ENCODE measurements at places on chromosomes 7 and 10. TPM values are rescaled to one million over a fixed set of nuclear protein-coding genes. Genes with fewer than 3 reads are reported as not detected.

Gene STEAP2
- polyA plus RNA-seq, result 2.6 TPM

Gene LAMB1
- 27.5 TPM for polyA plus RNA-seq

Gene ZNF138
- polyA plus RNA-seq, result 3.2 TPM

Gene TMEM225B
- 0.66 TPM for polyA plus RNA-seq

Gene PRSS37
- not detected for polyA plus RNA-seq

Gene STAMBPL1
- polyA plus RNA-seq, result 1.6 TPM

Gene SPAM1
- polyA plus RNA-seq, result not detected

Gene PAPOLB
- polyA plus RNA-seq, result 0.02 TPM

Gene SAMD9L
- 4.0 TPM for polyA plus RNA-seq

Gene PPP1R17
- polyA plus RNA-seq, result not detected

Gene ODAD2
- polyA plus RNA-seq, result 0.12 TPM

Gene ZNF32
- 23.0 TPM for polyA plus RNA-seq

Gene GRID1
- 0.04 TPM for polyA plus RNA-seq

Gene SLC18A2
- 0.14 TPM for polyA plus RNA-seq

Gene TUBB8
- polyA plus RNA-seq, result 0.02 TPM

Gene TYW1
- 3.6 TPM for polyA plus RNA-seq

Gene ARMC3
- not detected for polyA plus RNA-seq

Gene SLC13A4
- polyA plus RNA-seq, result 11.0 TPM

Gene ZNF425
- 1.5 TPM for polyA plus RNA-seq

Gene FAM25A
- polyA plus RNA-seq, result 2,365 TPM

Gene SGCE
- 6.7 TPM for polyA plus RNA-seq

Gene CASP7
- 11.0 TPM for polyA plus RNA-seq

Gene PLAC9
- 5.5 TPM for polyA plus RNA-seq

Gene GJC3
- not detected for polyA plus RNA-seq

Gene VWDE
- 2.8 TPM for polyA plus RNA-seq

Gene PITX3
- not detected for polyA plus RNA-seq

Gene ANXA8
- polyA plus RNA-seq, result 250 TPM

All from esophagus (tissue), 2 donors.